ENCODE measurements at places on chromosomes 2 and 18.

DNA sequence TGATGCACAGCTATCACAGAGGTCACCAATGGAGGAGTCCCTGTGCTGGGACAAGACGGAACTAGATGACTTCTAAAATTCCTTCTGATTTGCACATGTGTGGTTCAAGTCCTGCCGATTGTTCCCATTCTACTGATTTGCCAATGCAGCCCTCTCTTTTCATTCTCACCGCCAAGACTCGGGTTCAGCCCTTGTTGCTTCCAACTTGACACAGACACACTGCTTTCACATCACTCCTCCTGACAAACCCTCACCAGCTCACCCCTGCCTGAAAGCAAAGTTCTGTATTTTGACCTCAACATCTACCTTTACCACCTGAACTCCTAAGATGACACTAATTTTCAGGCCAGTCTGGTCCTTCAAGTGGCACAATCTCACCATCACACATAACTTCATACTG, 25.5 kb downstream of the REEP1 start:
- no peak for DNase-seq

GRCh38 chr18:58144671-58145285, 100.8 kb downstream of the NEDD4L start:
- DNase-seq, result no peak

- no peak for DNase-seq
Observed at GRCh38 chr2:69773206-69773605, 31.3 kb downstream of the ANXA4 start.

DNA sequence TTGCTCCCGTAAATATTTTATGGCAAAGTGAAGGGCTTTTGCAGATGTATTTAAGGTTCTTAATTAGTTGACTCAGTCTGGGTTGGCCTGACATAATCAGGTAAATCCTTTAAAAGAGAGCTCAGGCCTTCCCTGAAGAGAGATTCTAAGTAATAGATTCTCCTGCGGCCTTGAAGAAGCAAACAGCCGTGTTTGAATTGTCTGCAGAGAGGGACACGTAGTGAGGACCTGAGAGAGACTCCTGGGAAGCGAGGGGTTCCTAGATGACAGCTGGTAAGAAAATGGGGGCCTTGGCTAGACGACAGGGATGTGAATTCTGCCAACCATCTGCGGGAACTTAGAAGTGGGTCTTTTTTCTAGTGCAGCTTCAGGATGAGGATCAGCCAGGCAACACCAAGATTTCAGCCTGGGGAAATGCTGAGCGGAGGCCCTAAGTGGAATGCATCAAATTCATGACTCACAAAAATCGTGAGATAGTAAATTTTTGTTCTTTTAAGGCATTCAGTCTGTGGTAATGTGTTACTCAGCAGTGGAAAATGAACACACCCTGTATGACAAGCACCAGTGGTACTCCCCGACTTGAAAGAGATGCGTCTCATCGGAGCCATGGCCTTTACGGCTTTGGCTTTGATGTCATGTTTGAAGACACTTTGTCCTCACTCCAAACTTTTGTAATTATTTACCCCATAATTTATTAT, 62.1 kb upstream of the SMIM21 start:
- no peak for DNase-seq

DNA sequence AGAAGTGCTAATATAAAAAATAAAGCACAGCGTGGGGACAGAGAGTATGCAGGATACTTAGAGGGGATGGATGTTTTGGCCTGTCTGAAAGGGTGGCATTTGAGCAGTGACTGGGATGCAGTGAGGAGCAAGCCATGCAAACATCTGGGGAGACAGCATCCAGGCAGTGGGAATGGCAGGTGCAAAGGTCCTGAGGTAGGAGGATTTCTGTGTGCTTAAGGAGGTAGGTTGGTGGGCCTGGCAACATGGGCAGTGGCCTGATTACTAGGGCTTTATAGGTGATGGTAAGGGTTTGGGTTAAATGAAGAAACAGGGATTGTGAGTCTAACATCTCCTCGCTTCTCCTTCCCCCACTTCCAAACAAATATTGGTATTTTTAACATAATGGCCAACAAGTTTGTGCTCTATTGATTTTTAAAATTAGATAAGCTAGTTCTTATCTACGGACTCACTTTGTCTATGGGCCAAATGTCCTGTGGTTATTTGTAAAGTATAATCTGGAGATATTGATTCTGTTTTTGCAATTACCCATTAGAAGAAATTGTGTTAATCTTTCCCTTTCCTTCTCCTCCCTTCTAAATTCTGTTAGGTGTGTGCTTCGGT, 2.4 kb downstream of the AOX1 start:
- DNase-seq, result no peak

GRCh38 chr2:62586981-62587380, 81.0 kb upstream of the TMEM17 start:
- DNase-seq, result no peak

- DNase-seq, result no peak
Observed at GRCh38 chr2:127170452-127171197, 49.5 kb downstream of the CYP27C1 start.
